Mesothelial cell of epicardium (in vitro differentiated cells): ENCODE measurements at places on chromosomes 2 and 18.
A peak's percentile ranks its signal among the peaks of the same experiment; 100 is the strongest.

DNA sequence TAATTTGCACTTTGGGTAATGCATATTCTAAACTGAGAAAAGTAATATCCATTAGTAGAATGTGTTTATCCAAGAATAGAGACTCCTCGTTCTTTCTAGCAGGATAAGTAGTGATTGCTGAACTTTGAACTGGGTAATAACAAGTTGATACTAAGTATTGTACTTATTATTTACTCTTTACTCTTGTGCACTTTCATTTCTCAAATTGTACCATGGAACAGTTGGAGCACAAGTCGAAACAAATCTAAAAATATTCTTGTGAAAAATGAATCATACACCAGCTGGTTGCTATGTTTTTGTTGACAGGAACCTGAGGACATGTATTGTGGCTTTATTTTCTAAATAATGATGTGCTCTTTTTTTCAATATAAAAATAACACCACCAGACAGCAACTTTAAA, 111.9 kb downstream of the RGPD3 start:
- H3K4me3 ChIP-seq: no peak overlapping the region

DNA sequence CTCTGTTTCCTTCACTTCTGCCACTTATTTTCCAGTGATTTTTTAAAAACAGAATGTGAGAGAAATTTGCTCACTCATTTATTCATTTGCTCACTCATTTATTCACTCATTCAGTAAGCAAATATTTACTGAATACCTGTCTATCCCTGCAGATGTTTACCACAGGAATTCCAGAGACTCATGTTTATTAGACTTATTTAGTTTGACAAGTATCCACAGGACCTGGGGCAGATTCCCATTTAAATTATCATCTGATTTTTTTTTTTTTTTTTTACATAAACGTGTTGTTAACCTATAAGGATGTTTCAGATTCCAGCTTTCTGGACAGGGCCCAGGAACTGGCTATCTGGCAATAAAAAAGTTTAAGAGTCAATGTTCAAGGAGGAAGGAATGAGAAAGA, 175.1 kb upstream of the ERBB4 start:
- no peak overlapping the region for H3K4me3 ChIP-seq
- H3K36me3 ChIP-seq: no peaks in the 10 kb centered on the region
- no peak overlapping the region for H3K27ac ChIP-seq
- DNase-seq: no peak
- H3K4me1 ChIP-seq: peaks cover 20% of the 10 kb centered on the region
- no peaks in the 10 kb centered on the region for H3K27me3 ChIP-seq

GRCh38 chr2:213266421-213266820, 17.8 kb upstream of the SPAG16 start:
- no peak overlapping the region for H3K27ac ChIP-seq
- no peak for DNase-seq
- H3K4me3 ChIP-seq: no peak overlapping the region
- no peaks in the 10 kb centered on the region for H3K27me3 ChIP-seq

- no peak overlapping the region for H3K27ac ChIP-seq
- H3K27me3 ChIP-seq: peaks cover 9% of the 10 kb centered on the region
- DNase-seq: no peak
- no peaks in the 10 kb centered on the region for H3K4me1 ChIP-seq
Measured at GRCh38 chr2:64493788-64494187, 30.3 kb upstream of the AFTPH start.

- H3K36me3 ChIP-seq: no peaks in the 10 kb centered on the region
- H3K27me3 ChIP-seq: no peaks in the 10 kb centered on the region
- no peak for DNase-seq
- H3K4me1 ChIP-seq: peaks cover 22% of the 10 kb centered on the region
Measured at GRCh38 chr2:18987016-18987415, 371.4 kb downstream of the OSR1 start.

GRCh38 chr2:7601990-7602389, 684.8 kb downstream of the RNF144A start:
- H3K27ac ChIP-seq: no peak overlapping the region
- H3K4me3 ChIP-seq: no peak overlapping the region
- no peaks in the 10 kb centered on the region for H3K4me1 ChIP-seq

- peaks cover under 1% of the 10 kb centered on the region for H3K4me1 ChIP-seq
- H3K4me3 ChIP-seq: no peak overlapping the region
- no peak for DNase-seq
- peaks cover 5% of the 10 kb centered on the region for H3K36me3 ChIP-seq
- H3K27me3 ChIP-seq: peaks cover 2% of the 10 kb centered on the region
Measured at GRCh38 chr2:130365963-130366362, 10.1 kb downstream of the PTPN18 start.

GRCh38 chr18:56977771-56978170, 169.1 kb upstream of the BOD1L2 start:
- H3K27me3 ChIP-seq: no peaks in the 10 kb centered on the region
- no peaks in the 10 kb centered on the region for H3K4me1 ChIP-seq
- no peak overlapping the region for H3K27ac ChIP-seq
- no peak for DNase-seq
- H3K36me3 ChIP-seq: no peaks in the 10 kb centered on the region
- no peak overlapping the region for H3K4me3 ChIP-seq

GRCh38 chr2:18623782-18624181, 34.4 kb upstream of the NT5C1B start:
- peaks cover 19% of the 10 kb centered on the region for H3K4me1 ChIP-seq
- H3K4me3 ChIP-seq: no peak overlapping the region
- no peak for DNase-seq
- no peak overlapping the region for H3K27ac ChIP-seq
- H3K27me3 ChIP-seq: peaks cover 2% of the 10 kb centered on the region

- no peaks in the 10 kb centered on the region for H3K27me3 ChIP-seq
- no peak overlapping the region for H3K4me3 ChIP-seq
- no peak overlapping the region for H3K27ac ChIP-seq
- DNase-seq: no peak
- no peaks in the 10 kb centered on the region for H3K4me1 ChIP-seq
Measured at GRCh38 chr2:64978514-64979268, 10.5 kb upstream of the SLC1A4 start.

DNA sequence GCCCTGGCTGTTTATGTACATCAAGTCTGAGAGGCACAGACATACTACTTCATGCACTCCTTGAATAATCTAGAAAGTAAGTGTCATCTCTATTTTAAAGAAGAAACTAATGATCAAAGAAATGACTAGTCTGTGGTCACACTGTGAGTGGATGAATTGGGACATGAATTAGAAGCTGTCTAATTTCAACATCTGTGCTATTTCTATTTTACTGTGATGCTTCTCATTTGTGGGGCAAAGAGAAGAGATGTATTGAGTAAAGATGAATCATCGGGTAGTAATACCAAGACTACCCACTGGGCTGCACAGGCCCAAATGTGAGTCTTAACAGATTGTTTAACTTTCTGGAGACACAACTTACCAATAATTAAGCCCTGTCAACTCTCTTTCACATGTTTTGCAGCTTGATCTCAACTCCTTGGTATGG, 42.4 kb upstream of the MTIF2 start:
- H3K4me3 ChIP-seq: no peak overlapping the region
- no peaks in the 10 kb centered on the region for H3K27me3 ChIP-seq
- H3K27ac ChIP-seq: no peak overlapping the region
- peaks cover 17% of the 10 kb centered on the region for H3K36me3 ChIP-seq
- DNase-seq: no peak

- H3K27ac ChIP-seq: no peak overlapping the region
- H3K4me3 ChIP-seq: no peak overlapping the region
- H3K27me3 ChIP-seq: peaks cover 34% of the 10 kb centered on the region
- H3K36me3 ChIP-seq: no peaks in the 10 kb centered on the region
- H3K4me1 ChIP-seq: peaks cover 2% of the 10 kb centered on the region
- DNase-seq: peak; percentile 31
Measured at GRCh38 chr2:3633089-3633981, 24.7 kb upstream of the ALLC start.
